Stimulated activated CD8-positive, alpha-beta memory T cell treated with anti-CD3 and anti-CD28 coated beads, Interleukin-15, amount 100 ng/mL, for 1 hour (primary cell): ENCODE measurements at places on chromosomes 3 and 15.

- DNase-seq, result no peak
These were observed 5.9 kb downstream of the FLNB start for GRCh38 chr3:58013973-58014649.

DNA sequence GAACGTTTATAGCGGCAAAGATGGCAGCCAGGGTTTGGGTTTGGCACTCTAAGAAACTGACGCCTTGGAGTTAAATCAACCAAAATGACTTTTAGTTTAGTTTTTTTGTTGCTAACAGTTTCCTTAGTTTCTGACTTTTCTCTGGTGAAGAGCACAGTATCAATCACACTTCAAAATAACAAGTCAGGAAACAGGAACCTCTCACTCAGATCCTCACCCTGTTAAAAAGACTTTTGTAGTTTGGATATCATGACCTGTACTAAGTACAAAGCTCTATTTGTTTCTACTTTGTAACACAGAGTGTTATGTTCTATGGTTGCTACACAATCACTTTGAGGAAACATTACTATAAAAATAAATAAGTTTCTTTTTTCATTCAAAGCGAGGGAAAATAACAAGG lies 51.1 kb downstream of the ATP10A start:
- no peak for DNase-seq

DNA sequence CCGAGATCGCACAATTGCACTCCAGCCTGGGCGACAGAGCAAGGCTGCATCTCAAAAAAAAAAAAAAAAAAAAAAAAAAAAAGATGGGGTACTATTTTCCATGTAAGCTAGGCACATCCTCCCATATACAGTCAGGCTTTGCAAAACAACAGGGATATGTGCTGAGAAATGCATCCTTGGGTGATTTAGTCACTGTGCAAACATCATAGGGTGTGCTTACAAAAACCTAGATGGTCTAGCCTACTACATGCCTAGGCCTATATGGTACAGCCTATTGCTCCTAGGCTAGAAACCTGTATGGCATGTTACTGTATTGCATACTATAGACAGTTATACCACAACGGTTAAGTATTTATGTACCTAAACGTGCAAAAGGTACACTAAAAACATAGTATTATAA lies 75.0 kb downstream of the TTBK2 start:
- no peak for DNase-seq

DNA sequence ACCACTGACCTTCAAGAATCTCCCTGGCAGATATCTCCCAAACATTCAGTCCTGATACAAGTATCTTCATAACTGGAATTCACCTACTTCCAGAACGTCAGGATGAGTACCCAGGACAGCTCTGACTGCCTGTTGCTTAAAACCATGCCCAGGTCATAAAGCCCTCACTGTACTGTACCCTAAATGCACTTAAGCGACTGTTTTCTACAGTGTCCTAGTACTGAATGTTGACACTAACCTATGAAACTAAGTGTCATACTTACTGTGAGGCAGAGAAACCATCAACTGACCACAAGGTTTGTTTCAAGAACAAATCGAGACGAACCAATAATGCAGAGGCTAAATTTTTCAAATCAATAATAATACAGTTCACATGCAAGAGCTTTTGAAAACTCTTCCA lies 178.7 kb upstream of the NSMCE3 start:
- DNase-seq, result no peak

GRCh38 chr3:55174747-55175146 lies 246.9 kb upstream of the LRTM1 start:
- no peak for DNase-seq

DNA sequence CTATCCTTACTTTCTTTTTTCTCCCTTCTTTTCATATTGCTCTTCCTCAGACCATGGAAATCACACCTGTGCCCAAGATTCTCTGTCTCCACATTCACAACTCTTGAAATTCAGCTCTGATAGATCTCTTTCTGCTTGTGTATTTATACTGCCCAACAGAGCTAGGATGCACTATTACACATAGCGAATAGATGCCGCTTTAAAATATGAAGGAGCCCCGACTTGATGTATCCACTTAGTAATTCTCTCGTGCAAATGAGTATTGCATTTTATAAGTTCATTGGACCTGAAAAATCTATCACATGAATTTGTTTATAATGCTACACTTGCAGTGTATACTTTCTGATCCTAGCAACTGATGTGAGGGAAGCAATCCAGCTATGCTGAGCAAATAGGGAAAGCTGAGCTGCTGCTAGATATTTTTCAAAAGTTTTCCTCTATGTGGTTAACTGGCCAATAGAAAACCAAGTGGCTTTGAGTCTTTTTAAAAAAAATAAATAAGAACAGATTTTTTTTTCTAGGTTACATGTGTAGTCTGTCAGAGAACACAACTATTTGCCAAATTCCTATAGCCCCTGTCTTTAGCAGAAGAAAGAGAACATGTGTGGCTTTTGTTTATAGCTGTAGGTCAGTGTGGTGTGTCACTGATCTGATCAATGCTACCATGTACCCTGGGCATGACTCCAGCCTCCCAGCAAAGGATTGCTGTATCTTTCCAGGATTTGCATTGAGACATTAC lies 64.3 kb upstream of the LEKR1 start:
- no peak for DNase-seq
